ENCODE measurements at places on chromosomes 6 and 20. TPM values are rescaled to one million over a fixed set of nuclear protein-coding genes. Genes with fewer than 3 reads are reported as not detected.

The MAFB gene
- 0.64 TPM for total RNA-seq

DNA sequence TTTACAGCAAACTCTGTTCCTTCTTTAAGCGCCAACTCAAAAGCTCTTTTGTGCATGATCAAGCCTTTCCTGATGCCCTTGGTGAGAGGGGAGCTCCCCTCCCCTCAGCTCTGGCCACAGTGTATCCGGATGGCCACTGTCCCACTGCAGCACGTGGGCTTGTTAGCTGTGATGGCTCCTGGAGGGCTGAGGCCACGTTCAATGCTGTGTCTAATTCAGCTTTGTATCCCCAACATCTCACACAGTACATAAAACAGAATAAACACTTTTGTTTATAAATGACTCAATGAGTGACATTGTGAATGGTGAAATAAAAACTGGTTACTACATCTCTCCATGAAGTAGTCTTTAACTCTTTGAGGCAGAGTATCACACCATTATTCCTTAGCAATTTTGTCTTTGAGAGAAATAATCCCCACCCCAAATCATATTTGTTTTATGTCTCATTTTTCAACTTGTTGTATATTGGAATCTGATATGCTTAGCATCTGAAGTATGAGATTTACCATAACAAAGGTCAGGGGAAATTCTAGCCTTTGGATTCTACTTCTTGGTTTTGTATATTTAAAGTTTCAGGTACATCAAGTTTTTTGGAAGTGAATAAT lies 44.5 kb downstream of the EDN1 start:
- no peak for DNase-seq

- no peak for DNase-seq
These were observed 4.3 kb downstream of the VSX1 start for GRCh38 chr20:25077610-25078169.

DNA sequence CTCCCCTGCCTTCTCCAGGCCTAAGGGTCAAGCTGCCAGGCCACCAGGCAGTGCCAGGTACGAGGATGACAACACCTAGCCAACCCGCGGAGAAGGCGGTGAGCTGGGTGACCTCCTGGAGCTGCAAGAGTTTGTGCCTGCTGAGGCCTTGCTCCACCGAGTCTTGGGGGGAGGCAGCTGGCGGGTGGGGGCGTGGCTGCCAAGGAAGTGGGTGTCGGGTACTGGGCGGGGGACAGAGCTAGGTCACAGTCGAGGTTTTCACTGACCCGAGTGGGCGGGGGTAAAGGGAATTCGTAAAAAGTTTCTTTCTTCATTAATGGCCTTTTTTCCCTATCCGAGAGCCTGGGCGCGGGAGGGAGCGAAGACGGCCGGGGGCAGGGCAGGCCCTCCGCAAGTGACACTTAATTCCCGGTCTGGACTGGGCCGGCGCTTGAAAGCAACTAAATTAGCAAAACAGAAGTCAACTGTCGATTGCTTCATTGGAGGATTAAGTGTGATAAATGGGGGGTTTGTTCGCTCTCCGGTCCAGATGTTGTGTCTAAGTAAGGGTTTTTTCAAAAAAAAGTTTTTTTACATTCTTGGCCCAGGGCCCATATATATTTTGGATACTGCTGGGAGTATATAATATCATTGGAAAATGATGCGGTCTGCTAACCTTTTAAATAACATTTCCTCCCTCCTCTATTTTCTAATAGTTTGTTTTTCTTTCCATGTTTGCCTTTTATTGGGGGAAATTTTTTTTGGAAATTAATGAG lies 43.1 kb upstream of the FOXP4 start:
- DNase-seq = peak; percentile 84

The FOXF2 gene
- total RNA-seq = not detected

GRCh38 chr6:68651011-68651985 lies 16.2 kb downstream of the ADGRB3 start:
- DNase-seq = no peak

DNA sequence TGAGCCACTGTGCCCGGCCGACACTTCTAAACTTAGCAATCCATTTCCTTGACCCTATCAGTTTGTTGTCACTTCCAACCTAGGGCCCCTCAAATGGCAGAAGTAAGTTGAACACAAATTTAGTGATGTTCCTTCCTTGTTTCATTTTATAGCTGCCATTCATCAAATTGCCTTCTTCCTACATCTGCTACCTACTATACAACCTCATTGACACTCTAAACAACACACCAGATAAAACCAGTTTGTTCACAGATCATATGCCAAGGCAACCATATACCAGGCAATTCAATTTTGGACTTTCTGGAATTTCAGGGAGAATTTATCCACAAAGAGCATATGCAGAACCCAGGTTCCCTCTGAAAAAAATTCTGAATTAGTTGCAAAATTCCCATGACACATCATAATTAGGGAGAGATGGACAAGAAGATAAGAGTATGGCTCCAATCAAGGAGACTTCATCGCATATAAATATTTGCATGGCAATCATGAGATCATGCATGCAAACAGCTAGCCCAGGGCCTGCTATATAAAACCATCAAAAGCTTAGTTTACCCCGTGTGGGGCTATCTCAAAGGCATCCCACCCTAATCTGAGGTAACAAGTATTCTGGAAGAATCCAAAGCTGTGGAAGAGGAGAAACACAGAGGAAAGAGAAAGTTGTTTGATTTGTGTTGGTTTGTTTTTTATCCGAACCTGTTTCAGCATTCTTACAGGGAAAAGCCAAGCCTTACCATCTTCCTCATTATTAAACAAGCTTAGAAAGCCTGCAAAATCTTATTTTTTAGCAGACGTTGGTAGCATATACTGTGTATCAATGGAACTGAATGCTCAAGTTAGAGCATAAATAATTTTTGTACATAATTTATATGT lies 132.8 kb upstream of the TNFAIP3 start:
- no peak for DNase-seq

- DNase-seq = no peak
These were observed 3.6 kb downstream of the BEND6 start for GRCh38 chr6:56958481-56958880.

The RSPO3 gene
- not detected for total RNA-seq

DNA sequence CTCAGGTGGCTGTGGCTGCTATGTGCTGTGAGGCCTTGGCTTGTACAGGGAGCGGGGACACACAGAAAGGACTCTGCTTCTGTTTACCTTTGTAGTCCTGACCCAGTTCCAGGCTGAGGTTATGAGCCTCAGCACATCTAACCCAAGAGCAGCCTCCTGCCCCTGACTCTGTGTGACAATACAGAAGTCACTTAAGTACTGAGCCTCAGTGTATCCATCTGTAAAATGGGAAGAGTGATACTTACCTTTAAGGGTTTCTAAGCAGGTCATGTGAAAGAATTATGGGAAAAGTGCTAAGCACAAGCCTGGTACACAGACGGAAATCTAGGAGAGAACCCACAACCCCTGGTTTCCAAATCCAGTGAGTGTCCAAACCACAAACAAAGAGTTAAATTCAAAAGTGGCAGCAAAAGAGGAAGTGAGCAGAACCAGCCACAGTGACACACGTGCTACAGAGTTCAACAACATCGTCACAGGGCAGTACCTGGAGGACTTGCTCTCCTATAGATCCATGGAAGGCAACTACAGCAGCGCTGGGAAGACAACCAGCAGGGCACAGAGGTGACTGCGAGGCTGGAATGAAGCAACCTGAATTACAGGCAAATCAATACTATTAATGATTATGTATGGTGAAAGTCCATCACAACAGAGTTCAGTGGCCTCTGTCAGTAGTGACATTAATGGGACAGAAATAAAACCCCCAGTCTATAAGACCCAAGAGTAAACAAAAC lies 12.5 kb downstream of the TRIM26 start:
- no peak for DNase-seq

- no peak for DNase-seq
These were observed 184.9 kb upstream of the TENT5A start for GRCh38 chr6:81937296-81937937.

GRCh38 chr6:41697861-41698781 lies 37.3 kb downstream of the TFEB start:
- DNase-seq = no peak

- no peak for DNase-seq
These were observed 177.1 kb upstream of the MAN1A1 start for GRCh38 chr6:119526561-119527230.

- no peak for DNase-seq
These were observed 56.7 kb downstream of the SLC22A1 start for GRCh38 chr6:160178271-160178670.

DNA sequence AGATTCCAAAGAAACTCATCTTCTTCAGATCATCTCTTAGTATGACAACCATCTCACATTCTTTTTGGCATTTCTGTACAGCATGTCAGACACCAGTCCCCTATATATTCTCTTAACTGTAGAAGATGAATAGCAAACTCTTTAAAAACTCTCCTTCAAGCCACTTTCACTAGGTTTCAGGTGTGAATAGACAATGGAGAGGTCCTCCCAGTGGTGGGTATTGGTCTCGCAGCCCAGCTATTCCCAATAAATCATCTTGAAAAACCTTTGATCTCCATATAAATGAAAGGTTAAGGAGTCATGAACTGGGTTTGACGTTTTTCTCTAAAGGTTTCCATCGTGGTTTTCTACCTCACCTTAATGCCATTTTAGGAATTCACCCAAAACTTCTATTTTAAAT lies 180.0 kb downstream of the GJA1 start:
- DNase-seq = no peak

DNA sequence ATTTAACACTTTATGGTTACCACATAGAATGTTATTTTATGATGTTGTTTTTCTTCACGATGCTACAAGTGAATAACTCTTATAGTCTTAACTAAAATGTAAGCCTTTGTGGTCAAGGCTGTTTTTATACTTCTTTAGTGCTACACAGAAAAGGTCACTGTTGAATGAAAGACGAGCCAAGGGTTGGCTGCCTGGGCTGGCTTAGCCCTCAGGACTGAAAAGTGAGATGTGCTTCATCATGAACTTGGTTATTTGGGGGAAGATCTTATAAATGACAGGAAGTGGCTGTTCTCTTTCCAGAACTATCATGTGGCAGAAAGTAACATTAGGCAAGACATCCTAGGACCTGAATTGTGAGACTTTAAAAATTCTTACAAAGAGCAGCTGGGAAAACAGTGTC lies 404.0 kb downstream of the BTBD3 start:
- DNase-seq = no peak

DNA sequence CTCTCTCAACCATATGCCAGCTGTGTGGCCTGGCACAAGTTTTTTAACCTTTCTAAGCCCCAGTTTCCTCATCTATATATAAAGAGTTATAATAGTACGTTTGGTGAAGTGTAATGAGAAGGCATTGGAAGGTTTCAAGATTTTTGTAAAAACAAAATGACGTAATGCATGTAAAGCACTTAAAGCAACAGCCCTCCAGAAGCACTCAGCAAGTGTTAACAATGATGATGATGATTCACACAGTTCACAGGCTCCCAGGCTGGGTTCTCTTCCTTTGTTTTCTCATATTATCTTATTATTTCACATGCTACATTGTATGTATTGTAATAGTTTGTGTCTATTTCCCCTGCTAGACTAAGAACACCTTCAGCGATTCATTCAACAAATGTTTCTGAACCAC lies 6.2 kb downstream of the CEP250 start:
- DNase-seq = no peak

DNA sequence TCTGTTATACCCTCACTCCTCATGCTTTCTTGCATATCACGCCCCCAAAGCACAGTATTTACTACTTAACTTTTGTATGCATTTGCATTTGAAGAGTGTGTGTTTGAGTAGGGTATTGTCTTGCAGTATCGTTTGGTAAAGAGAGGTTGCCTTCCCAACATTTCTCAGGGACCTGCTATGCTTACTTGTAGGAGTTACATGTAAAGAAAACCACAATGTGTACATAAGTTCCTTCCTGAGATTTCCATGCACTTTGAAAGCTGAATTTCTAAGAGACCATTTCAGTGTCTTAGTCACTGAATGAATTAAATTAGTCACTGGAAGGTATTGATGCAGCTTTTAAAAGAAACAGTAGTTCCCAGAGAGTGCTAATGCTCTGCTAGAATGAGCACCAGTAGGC lies 159.3 kb upstream of the LAMA2 start:
- DNase-seq = no peak

- no peak for DNase-seq
These were observed 90.9 kb upstream of the GCM1 start for GRCh38 chr6:53239526-53239925.

The MANEA gene
- 15.3 TPM for total RNA-seq

- DNase-seq = no peak
These were observed 163.3 kb downstream of the SOBP start for GRCh38 chr6:107653183-107653580.

DNA sequence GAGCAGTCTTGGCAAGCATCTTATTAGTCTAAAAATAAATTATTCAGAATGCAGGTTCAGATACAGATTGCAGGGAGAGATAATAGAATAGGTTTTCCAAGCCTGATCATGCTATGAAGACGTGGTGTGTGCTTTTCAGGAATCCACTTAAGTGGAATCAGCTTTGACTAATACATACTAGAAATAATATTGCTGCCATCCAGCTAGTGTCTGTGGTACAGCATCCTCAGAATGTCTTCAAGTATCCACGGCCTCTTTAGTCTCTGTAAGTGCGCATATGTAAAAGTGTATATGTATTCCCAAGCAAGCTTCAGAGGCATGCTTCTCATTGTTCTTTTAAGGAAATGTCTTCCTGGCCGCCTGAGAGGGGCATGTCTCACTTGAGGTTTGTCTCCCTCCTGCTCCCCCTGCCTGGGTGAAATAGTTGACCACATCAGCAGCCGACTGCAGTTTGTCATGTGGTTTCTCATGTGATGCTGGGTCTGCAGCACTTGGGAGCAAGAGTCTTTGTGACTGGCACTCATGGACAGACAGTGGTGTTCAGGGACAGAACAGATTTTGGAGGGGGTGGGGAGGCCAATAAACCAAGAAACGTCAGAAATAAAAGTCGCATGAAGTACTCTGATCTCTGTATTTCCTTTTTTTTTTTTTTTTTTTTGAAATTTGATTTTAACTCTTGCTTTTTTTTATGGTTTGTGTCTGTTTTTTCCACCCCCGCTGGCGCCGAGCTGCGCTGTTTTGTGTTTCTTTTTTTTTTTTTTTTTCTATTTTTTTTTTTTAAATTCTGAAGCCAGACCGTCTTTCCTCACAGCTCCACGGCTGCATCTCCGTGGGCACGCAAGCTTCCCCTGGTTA lies 150.8 kb downstream of the PRL start:
- no peak for DNase-seq

DNA sequence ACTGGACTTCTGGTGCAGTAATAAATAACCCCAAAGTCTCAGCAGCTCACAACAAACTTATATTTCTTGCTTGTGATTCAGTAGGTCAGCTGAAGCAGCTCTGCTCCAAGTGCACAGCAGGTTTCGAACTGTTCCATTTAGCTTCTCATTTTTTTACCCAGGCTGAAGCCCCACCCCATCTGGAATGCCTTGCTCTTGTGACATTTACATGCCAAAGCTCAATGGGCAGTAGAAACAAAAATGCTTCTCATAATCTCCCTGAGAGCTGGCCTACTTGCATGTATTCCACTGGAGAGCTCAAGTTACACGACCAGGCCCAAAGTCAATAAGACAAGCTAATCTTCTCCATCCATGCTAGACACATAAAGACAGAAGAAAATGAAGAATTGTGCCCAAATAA lies 165.2 kb downstream of the HAO1 start:
- DNase-seq = no peak

Measured in natural killer cell treated with Interleukin-12 subunit alpha and Interleukin-12 subunit beta and Interleukin-15 and Interleukin-18, amount 100 ng/mL, for 72 hours (primary cell).